ENCODE measurements at places on chromosomes 12 and 14.

GRCh38 chr12:8018666-8019581, 13.6 kb upstream of the FOXJ2 start:
- DNase-seq = no peak

DNA sequence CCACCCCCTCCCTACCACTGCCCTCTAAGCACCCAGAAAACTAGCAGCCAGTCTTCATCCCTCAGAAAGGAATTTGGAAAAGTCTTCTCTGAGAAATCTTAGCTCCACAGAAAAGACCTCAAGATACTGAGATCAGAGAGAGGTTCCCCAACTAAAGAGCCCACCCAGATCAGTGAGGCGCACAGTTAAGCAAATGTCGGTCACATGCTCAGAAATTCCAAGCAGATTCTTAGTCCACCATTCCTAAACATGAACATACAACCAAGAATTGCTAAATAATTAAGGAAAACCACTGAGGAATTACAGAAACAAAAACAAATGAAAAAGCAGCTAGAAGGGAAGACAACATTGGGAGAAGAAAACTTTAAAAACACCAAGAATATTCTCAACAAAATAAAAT, 32.3 kb downstream of the MED13L start:
- DNase-seq = no peak

GRCh38 chr14:54659365-54659764, 92.4 kb downstream of the SAMD4A start:
- no peak for DNase-seq

DNA sequence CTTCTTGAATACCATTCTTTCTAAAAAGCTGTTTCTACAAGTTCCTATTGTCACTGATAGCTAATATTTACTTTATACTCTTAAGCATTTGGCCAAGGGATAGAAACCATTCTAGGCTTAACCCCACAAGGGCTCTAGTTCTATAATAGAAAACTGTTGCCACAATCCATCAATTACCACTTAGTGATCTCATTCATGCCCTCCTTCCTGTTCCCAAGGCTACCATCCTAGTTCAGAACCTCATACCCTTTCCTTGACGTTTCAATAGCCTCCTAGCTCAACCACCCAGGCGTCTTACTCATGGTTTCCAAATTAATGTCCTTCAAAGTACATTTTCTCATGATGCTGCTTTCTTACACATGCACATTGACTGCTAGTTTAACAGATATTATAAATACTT, 493.5 kb downstream of the NAV3 start:
- DNase-seq = no peak

- no peak for DNase-seq
These were observed 317.4 kb upstream of the DDHD1 start for GRCh38 chr14:53470351-53471043.

GRCh38 chr14:104881369-104881979, 16.4 kb downstream of the CEP170B start:
- no peak for DNase-seq

GRCh38 chr12:42695490-42695995, 106.0 kb upstream of the PRICKLE1 start:
- no peak for DNase-seq

GRCh38 chr14:76191297-76191696, 39.6 kb downstream of the GPATCH2L start:
- DNase-seq = no peak

DNA sequence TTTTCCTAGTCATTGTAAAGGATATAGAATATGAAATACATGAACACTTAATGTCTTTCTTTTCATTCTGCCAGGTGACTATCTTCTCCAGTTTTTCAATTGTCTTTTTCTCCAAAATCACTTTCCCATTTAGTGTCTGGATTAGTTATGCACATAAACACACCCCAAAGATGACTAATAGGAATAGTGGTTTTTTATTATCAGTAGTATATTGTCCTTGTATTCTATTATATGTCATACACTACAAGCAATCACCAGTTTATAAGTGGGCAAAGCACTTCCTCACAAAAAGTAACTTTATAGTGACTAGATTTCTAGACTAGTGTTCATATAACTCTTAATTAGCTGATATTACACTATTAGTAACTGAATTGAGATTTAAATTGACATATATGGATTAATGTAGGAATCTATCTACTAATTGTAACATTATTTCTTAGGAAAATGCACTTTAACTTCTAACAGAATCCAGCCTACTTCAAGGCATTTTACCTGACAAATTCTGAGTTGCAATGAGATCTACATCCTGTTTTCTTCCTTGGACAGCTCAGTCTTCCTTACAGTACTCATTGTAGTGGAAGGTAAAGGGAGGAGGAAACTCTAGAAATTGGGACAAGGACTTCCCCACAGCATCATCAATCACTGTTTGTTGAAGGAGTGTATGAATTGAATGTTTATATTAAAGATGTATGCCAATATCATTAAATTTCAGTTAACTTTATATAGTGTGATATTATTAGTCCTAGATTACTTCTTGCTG, 186.1 kb upstream of the GARIN2 start:
- no peak for DNase-seq

DNA sequence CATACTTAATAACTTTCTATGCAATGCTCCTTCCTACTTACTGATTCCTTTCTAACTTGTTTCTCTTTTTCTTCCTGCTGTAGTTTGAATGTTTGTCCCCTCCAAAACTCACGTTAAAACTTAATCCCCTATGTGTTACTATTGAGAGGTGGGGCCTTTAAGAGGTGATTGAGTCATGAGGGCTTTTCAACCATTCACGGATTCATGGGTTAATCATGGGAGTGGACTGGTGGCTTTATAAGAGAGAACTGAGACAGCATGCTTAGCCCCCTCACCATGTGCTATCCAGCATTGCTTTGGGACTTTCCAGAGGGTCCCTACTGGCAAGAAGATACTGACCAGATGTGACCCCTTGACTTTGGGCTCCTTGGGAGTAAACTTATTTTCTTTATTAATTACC, 66.0 kb upstream of the TRIM9 start:
- no peak for DNase-seq

- no peak for DNase-seq
These were observed 192.9 kb upstream of the GARIN6 start for GRCh38 chr12:99454539-99455172.

DNA sequence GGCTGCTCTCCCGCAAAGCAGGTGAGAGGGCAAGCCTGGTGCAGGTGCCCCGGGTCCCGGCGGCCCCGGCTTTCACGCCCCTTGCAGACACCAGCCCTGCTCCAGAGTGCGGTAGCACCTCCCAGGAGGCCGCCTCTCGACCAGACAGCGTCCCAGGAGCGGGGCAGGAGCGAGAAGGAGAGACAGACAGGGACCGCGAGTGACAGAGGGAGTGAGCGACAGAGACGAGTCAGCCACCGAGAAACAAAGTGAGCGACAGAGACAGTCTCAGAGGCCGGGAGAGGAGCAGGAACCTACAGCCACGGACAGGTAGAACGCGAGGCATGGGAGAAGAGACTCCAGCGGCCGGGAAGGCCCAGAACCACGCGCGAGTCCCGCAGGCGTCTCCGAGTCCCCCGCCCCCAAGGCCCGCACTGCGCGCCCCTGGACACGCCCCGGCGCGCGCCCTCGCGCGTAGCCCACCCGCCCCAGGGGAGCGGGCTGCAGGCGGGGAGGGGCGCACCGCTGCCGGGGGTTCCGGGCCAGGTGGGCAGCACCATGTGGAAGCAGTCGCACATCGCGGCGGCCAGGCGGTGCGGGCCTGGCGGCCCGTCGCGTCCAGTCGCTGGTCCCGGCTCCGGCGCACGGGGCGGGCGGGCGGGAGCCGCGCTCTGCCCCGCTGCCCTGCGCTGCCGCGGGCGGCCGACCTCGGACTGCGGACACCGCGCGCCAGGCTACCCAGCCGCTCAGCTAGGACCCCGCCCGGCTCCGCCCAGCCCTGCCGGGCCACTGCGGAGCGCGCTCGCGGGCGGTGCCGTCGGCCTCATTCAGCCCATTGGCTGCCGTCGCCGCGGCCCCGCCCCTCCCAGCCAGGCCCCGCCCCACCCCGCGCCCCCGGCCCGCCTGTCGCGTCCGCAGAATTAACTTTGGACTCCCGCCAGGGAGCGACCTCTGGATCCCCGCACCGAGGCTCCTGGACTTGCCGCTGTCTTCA, at the start of gene AHNAK2:
AHNAK2 (minus strand) TSS at position 694 of the 973 bp plus-strand sequence; CDS start at position 557, 137 bp downstream.
- DNase-seq = no peak

DNA sequence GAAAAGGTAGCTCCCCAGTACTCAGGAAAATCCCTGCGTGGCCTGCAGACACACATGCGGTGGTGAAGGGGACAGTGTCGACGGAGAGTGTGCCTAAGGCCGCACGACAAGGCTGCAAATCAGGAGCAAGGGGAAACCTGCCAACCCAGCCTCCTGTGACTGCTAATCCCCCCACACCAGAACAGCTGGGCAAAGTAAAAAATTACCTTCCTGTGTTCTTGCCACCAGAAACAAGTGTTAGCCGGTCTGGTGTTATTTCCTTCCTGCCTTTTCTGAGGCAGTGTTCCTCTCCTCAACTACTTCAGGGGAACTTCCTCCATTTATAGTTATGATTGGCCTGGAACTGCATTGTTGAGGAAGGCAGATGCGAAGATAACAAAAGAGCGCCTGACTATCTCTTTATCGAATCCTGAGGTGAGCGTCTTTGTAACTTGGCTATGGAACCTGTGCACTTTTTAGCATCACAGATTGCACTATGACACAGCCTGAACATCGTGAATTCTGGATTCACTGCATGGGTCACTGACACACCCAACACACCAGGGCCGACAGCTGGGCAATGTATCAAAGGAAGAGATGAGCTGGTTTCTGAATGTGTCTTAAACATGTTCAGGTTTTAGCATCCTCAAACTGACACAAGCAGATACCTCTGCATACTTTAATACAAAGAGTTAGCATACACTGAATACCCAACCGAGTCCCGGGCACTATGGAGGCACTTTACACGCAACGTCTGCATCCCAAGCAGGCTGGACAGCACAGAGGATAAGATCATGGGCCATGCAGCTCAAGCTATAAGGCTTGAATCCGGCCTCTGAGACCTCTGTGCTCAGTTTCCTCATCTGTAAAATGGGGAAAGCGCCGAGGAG, 28.9 kb downstream of the SLC15A4 start:
- DNase-seq = no peak

- no peak for DNase-seq
These were observed 189.4 kb downstream of the DPF3 start for GRCh38 chr14:72704502-72704901.

DNA sequence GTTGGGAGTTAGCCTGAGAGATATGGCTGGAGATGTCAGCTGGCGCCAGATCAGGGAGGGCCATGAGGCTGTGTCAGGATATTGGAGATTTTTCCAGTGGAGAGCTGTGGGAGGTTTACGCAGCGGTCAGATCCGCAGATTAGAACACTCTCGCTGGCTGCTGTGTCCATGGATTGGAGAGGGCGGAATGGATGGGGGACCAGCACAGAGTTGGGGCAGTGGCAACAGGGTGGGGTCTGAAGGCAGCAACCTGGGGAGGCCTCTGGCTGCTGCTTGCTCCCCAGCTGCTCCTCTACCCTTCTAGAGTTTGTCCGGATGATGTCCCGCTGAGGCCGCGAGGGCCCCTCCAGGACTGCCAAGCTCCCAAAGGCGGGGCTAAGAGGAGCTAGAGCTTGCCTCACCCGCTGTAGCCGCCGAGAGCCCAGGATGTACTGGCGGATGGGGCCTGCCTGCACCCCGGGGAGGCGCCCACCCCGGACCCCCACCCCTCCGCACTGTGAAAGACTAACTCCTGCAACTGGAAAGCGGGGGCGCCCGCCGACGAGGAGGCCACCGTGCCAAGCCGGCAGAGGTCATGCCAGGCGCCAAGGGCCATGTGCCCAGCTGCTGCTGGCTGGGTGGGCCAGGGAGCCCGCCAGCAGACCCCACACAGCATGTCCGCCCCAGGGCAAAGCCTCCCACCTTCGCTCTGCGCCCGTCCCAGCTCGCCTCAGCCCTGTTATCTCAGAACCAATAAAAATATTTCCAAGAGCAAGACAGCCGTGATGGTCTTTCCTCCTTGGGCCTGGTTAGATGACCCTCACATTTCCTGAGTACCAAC, 20.2 kb upstream of the MLEC start:
- DNase-seq = no peak

All from urinary bladder (tissue), 4 donors.